ENCODE measurements at places on chromosomes 1 and 21. TPM values are rescaled to one million over a fixed set of nuclear protein-coding genes. Genes with fewer than 3 reads are reported as not detected.
A peak's percentile ranks its signal among the peaks of the same experiment; 100 is the strongest.

DNA sequence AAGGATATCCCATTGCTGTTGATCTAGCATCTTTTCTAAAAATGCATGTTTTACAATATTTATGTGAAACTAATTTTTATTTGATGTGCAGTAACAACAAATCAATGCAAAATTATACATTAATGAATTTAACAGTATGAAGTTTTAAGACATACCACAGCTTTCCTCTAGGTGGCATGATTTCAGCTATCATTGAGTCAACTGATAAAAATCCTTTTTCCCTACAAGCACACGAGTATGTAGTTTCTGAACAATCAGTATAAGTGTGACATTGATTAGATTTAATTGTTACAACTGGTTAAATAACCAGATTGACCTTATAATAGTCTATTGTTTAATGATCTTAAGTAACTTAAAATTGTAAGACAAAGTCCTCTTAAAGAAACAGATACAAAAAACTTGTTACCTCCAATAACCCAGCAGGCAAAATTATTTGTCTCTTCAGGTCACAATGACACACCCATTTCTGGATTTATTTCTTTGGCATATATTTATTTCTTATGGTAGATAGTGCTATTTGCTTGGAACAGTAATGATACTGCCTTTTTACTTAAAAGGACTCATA lies 5.8 kb upstream of the TGFB2 start:
- DNase-seq: no peak

DNA sequence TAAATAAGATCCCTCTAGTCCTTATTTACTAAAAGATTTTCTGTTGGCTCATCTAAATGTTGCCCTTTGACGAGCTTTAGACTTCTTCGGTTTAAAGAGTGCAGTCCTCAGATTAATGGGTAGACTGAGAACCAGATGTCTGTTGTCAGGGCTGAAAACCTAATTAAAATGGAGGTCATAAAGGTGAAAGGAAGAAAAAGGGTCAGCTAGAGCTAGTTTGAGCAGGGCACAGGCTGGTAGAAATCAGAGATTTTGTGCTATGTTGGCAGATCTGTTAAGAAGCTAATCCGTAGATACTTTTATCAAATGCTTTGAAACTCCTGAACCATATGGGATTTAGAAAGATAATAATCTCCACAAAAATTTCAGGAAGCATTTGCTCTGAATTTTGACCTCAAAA lies 959.0 kb downstream of the PLA2G4A start:
- no peak for DNase-seq

GRCh38 chr1:118250232-118250631 lies 65.2 kb upstream of the SPAG17 start:
- DNase-seq: no peak

DNA sequence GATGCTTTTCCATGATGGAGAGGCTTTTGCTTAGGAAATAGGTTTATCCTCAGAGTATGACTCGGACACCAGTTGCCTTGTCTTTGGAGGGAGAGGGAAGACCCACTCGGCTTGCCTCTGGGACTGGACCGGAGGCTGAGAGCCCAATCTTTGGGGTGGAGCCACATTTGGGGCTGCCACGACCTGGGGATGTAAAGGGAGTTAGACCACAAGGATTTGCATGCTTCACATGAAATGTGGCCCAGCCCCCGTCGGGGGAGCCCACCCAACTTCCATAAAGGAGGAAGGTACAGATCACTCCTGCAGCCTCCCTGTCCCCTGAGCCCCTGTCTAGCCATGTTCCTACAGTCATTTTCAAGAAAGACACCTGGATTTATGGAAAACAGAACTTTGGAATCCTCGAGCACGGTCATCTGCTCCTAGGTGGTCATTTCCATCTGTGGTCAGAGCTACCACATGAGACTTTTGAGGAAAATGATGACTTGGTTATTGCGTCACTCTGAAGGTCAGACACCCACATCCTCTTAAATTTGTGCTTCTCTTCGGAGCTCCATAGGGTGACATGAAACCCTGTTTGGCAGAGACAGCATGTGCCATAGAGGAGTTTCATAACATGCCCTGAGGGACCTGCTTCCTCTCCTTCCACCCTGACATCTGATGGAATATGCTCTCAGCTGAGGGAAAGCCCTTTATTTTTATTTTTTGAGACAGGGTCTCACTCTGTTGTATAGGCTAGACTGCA lies 99.4 kb upstream of the SLC45A1 start:
- DNase-seq: no peak

GRCh38 chr21:44052071-44052829 lies 40.1 kb downstream of the TRAPPC10 start:
- no peak for DNase-seq

- no peak for DNase-seq
Measured at GRCh38 chr1:157697781-157698569, 2.6 kb downstream of the FCRL3 start.

TMEM82 gene
- total RNA-seq: not detected

SPATA46 gene
- not detected for total RNA-seq

DNA sequence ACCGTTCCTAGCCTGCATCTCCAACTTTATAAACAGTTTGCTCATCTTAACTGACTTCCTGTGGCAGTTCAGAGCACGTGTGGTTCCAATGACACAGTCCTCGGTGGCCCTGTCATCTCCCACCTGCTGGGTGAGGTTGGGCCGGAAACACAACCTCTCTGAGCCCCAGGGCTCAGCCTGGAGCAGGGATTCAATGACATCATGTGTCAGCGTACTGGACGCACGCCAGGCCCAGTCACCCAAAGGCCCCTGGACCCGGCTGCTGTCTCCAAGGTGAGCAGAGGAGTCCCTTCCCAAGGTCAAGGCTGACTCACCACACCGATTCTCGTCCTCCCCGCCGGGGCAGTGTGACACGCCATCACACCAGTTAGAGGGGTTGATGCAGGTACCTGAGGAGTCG lies 19.9 kb downstream of the TMPRSS2 start:
- DNase-seq: no peak

DNA sequence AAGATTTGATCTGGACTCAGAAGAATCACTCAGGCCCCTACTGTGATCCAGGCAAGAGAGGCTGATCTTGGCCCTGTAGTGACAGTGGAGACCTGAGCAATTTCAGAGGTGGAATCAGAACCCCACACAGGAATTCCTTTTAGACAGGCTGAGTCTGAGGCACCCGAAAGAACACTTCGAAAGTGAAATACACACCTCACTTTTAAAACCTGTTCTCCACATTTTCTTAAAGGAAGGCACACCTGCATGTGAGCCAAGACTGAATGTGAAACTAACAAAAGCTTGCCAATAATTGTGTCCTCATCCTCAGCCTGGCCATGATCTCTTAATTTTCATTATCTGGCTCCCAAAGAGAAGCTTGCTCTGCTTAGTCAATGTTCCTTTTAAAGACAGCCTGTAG lies 32.2 kb downstream of the SIPA1L2 start:
- DNase-seq: no peak

DNA sequence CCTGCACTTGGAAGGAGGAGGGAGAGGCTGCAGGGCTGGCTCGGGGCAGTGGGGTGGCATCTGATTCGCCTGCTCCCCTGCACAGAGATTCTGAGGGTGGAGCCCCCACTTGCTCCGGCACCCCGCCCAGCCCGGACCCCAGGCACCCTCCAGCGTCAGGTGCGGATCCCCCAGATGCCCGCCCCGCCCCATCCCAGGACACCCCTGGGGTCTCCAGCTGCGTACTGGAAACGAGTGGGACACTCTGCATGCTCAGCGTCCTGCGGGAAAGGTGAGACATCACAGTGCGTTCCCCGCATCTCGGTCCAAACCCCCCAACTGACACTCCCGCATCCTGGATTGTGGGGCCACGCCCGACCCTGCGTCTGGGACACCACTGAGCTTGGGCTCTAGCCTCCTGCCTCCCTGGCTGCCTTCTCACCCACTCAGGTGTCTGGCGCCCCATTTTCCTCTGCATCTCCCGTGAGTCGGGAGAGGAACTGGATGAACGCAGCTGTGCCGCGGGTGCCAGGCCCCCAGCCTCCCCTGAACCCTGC lies 7.9 kb downstream of the ADAMTSL4 start:
- DNase-seq: no peak

DNA sequence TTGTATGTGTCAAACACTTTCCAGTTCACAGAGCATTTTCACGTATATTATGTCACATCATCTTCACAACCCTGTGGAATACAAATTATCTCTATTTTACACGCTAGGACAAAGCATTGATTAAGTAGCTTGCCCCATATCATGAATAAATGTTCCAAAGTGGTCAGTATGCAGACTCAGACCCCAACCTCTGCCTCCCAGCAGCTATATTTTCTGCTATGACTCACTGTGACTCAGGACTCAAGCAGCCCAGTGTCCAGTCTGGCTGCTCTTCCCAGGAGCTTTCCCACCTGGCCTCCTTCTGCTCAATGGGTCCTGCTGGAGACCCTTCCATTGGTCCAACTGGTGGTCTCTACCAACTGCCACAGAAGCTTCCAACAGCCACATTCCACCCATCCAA lies 56.0 kb upstream of the RAP1A start:
- no peak for DNase-seq

DNA sequence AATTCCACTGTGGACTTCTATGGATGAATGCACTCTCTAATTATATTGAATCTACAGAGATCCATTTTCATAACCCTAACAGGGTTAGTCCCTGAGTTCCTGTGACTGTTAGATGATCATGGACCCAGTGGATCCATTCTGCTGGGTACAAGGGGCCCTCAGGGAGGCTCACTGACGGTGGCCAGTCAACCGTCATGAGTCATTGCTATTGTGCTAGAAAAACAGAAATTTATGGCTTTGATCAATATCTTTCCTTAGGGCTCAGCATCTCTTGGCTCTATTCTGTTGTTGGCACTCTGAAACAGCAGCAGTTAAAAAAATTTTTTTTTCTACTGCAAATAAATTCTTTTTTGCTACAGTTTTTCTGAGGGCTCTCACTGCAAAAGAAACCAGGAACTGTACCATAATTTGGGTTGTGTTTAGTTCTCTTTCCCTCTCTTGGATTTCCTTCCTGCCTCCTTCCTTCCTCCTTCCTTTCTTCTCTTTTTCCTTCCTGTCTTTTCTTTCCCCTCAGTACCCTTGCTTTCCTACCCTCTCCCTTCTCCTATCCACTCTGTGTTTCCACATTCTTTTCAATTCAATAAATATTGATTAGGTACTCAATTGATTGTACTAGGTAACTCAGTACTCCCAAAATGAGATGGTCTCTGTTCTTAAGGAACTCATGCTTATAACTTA lies 49.5 kb downstream of the UTP25 start:
- DNase-seq: no peak

DNA sequence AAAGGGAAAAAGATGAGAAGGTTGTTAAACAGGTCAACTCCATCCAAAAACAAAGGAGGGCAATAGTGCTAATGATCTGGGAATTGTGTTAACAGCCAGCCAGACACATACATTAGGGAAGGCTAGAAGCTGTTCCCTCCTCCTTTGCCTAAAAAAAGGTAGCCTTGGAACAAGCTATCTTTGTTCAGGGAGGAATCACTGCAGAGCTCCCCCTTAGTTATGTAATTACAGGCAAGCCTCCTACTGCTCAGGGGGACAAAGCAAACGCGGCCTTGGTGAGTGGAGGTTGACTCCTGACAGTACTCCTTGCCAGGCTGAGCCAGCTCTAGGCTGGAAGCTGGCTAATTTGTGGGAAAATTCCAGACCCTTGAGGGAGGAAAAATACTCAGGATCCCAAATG lies 97.6 kb downstream of the VAV3 start:
- DNase-seq: no peak

PTGER3 gene
- not detected for total RNA-seq

HCRTR1 gene
- total RNA-seq: 0.53 TPM

DNA sequence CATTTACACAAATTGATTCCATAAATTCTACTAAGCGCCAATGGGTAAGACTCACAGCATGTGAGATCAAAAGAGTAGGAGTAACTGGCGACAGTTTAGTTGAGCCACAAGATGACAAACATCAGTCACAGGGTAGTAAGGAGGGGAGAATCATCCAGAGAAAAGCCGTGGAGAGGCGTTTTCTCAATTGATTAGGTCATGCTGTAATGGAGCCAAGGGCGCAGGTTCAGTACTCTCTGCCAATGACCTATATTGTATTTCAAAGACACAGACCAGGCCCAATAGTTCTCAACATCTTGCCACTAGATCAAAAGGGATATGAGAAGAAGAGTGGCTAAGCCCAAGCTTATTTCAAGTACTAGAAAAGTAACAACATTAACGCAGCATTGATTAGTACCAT lies 467.5 kb downstream of the SMYD3 start:
- no peak for DNase-seq

DNA sequence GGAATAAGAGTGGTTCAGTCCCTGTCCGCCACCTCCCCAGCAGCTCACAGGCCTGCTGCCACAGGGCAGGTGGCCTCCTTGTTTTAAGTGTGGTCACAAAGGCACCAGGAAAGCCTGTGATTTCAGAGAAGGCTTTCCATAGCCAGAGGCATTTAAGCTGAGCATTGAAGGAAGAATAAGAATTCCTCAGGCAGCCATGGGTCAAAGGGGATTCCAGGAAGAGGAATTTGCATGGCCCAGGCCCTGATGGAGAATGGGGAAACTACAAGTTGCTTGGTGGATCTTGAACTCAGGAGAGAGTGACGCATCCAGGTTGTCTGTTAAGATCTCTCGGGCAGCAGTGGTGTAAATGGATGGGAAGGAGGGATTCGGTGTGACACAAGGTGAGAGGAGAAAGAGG lies 66.7 kb downstream of the KLHDC7A start:
- no peak for DNase-seq

GRCh38 chr1:232306269-232306961 lies 323.5 kb downstream of the SIPA1L2 start:
- peak; percentile 29 for DNase-seq
